ENCODE measurements at places on chromosomes 11 and 22.

DNA sequence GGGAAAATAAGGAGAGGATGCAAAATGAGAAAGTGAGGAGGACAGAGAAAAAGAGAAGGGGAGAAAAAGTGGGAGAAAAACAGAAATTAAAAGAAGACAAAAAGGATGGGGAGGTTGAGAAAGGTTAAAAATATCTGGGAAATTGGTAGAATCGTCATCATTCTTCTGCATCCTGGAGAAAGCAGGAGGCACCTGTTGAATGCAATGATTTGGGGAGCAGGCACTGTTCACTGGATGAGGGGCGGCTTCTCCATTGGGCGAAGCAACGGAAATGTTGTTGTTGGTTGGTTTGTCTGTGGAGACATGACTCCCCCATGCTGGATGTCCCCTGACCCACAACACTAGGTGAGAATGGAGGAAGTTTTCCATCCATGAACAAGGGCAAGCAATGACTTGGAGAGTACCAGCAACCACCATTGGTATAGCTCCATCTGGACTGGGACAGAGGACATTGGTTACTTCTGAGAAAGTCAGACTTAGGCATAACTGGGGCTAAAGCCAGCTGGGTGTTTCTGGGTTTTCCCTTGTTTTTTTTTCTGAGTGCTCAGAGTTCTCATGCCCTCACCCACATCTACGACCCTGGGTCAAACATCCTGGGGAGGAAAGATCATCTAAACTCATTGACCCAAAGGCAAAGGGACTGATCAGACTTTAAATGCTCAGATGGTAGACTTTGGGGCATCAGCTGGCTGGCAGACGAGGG lies 11.9 kb upstream of the CD44 start:
- no peak for DNase-seq

GRCh38 chr11:19687392-19687791 lies 25.2 kb upstream of the NAV2 start:
- no peak for DNase-seq

GRCh38 chr11:7630002-7630401 lies 43.3 kb downstream of the CYB5R2 start:
- DNase-seq: no peak

DNA sequence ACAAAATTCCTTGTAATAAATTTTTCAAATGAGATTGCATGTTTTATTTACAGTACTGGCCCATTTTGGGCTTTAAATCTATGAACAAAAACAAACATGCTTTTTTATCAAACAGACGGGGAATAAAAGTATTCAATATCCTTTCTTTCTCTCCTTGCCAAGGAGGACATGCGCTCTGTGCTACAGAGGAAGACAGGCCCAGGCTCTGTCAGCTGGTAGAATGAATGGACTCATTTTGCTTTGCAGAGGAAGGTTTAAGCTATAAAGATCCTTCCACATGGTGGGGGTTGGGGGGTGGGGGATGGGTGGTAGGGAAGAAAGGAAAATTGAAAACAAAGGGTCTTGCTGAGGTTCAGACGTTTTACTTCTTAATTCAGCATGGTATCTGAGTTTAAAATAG lies 575.6 kb downstream of the INSC start:
- no peak for DNase-seq

Data from activated CD8-positive, alpha-beta memory T cell treated with anti-CD3 and anti-CD28 coated beads for 48 hours (primary cell).